Liver (tissue), 10 donors: ENCODE measurements at places on chromosomes 1 and 21. TPM values are rescaled to one million over a fixed set of nuclear protein-coding genes. Genes with fewer than 3 reads are reported as not detected.

- H3K36me3 ChIP-seq: no peaks in the 10 kb centered on the region
- peaks cover 13% of the 10 kb centered on the region for H3K4me1 ChIP-seq
- H3K4me3 ChIP-seq: no peak overlapping the region
- no peaks in the 10 kb centered on the region for H3K27me3 ChIP-seq
- H3K27ac ChIP-seq: peak overlapping the region; percentile 92
These were observed 10.7 kb upstream of the OTUD7B start for GRCh38 chr1:150021191-150021694.

DNA sequence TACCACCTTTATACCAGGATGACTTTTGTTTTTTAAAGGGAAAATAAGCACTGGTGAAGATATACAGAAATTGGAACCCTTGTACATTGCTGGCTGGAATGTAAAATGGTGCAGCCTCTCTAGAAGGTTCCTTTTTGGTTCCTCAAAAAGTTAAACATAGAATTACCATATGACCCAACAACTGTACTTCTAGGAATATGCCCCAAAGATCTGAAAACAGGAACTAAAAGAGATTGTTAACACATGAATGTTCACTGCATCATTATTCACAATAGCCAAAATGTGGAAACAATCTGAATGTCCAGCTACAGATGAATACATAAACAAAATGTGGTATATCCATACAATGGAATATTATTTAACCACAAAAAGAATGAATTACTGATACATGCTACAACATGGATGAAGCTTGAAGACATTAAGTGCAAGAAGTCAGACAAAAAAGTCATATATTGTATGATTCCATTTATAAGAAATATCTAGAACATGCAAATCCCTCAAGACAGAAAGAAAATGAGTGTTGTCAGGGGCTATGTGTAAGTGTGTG is 84.9 kb upstream of the DMRTA2 start:
- no peak overlapping the region for H3K4me3 ChIP-seq
- no peaks in the 10 kb centered on the region for H3K27me3 ChIP-seq
- no peak for DNase-seq

The SLC30A1 gene
- total RNA-seq: 59.0 TPM

The IVL gene
- total RNA-seq: not detected

The VWA1 gene
- total RNA-seq: 22.8 TPM

The C1orf56 gene
- 2.2 TPM for total RNA-seq
